Activated naive CD4-positive, alpha-beta T cell treated with Interleukin-2 at 50 U/mL for 16 hours (primary cell): ENCODE measurements at places on chromosomes 1 and 21.

DNA sequence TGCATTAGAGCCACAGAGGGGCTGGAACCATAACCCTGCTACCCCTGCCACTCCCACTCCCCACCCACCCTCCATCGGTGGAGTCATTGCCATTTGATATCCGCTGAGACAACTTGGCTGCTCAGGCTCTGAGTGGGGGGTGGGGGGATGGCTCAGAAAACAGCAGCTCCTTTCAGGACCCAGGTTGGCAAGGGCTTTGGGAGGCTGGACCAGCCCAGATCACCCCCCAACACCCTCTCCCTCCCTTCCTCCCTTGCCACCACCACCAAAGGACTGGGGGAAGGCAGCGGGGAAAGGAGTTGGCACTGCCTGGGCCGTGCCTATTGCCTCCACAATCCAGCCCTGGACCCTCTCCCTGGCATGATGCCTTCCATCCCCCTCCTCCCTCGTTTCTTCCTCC is 1.7 kb downstream of the KCNJ10 start:
- DNase-seq: no peak

GRCh38 chr21:34967509-34968289 is 81.4 kb downstream of the RUNX1 start:
- peak; percentile 46 for DNase-seq

DNA sequence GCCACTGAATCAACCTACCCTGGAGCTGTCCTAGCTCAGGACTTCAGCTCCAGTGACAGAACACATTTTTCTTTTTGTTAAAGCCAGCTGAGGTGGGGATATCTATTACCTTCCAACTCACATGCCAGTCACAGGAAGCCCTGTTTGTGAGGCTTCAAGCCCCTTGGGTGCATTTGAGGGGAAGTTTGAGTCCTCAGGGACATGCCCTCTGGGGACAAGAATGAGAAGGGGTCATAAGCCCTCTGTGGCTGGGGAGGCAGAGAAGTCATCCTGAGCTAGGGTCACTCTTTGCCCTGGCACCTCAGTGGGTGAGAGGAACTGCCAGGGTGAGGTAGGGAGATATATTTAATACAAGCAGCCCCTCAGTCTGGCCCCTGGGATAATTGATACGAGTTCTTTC is 33.5 kb upstream of the CLDN14 start:
- no peak for DNase-seq

DNA sequence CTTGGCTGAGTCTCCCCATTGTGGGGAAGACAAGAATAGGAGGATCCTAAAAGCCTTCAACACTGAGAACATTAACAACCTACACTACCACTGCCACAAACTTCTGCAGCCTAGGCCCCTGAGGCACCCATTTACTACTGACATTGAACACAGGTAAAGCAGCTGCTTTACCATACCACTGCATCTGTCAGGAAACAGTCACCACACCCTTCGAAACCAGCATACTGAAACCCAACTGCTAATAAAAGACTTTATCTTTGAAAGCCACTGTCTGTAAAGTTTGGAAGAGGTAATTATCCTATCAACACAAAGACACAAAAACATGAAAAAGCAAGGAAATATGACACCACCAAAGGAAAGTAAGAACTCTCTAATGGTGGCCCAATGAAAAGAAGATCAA is 7.4 kb downstream of the IFNAR1 start:
- DNase-seq: no peak

DNA sequence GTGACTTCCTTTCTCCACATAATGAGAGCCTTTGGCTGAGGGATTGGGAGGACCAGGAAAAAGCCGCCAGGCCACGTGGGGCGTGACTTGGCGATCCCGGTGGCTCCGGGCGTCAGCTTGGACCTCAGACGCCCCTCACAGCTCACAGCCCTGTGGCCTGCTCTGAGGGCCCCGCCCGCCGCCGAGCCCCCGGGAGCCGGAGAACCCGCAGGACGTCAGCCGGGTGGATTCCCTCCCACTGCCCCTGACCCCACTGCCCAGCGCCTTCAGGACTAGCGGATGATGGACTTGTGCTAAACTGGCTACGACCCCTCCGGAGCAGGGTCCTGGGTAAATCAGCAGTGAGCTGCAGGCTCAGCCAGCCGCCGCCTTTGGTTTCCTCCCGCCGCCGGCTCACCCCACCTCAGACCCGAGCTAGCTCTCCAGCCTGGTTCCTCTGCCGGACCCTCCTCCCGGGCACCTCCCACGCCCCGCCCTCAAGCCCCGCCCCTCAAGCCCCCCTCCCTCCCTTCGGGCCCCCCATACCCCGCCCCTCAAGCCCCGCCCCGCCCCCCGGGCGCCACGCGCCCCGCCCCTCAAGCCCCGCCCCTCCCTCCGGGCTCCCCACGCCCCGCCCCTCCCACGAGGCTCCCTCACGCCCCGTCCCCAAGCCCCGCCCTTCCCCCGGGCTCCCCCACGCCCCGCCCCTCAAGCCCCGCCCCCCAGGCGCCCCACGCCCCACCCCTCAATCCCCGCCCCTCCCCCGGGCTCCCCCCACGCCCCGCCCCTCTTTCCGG is 10.0 kb upstream of the FAAP20 start:
- peak; percentile 72 for DNase-seq

- peak; percentile 53 for DNase-seq
Measured at GRCh38 chr1:152461544-152461943, 47.5 kb upstream of the CRNN start.

DNA sequence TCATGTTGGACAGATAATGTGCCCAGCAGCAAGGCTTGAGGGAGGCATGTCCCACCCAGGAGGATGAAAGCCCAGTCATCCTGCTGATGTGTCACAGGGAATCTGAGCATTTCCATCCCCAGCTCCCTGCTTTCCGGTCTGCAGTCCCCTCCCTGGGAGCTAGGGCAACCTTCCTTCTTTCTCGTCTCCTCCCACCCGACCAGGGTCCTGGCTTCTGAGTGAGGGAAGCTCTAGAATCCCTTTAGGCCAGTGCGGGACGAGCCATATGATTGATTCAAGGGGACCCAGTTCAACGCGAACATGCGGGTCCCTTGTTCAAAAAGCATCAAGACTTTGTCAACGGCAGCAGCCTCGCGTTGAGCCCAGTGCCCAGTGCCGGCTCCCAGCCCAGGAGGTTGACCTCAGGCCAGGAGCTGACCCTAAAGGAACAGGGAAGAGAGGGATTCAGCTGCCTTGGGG is 96.7 kb upstream of the TMPRSS2 start:
- DNase-seq: no peak

DNA sequence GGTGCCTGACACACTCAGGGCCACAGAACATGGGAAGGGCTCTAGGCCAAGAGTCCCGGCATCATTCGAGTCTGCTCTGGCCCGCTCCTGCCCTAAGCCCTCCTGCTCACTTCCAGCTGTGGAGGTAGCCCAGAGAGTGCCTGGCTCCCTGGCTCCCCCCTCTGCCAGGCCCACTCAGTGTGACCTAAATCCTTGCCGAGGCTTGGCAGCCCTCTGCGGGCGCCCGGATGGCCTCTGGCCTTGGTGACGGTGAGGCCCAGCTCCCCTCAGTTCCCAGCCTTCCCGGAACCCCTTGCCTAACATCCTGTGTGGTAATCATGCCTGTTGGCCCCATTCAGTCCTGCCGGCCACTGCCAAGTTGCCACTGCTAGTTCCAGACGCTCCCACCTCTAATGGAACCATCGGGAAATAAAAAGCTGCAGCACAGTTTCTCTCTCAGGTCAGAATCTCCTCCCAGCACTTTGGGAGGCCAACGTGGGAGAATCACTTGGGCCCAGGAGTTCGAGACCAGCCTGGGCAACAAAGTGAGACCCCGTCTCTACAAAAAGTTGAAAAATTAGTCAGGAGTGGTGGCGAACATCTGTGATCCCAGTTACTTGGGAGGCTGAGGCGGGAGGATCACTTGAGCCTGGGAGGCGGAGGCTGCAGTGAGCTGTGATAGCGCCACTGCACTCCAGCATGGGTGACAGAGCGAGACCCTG is 1.2 kb upstream of the H6PD start:
- DNase-seq: no peak

- DNase-seq: no peak
Measured at GRCh38 chr1:190169311-190170067, 308.2 kb downstream of the BRINP3 start.

DNA sequence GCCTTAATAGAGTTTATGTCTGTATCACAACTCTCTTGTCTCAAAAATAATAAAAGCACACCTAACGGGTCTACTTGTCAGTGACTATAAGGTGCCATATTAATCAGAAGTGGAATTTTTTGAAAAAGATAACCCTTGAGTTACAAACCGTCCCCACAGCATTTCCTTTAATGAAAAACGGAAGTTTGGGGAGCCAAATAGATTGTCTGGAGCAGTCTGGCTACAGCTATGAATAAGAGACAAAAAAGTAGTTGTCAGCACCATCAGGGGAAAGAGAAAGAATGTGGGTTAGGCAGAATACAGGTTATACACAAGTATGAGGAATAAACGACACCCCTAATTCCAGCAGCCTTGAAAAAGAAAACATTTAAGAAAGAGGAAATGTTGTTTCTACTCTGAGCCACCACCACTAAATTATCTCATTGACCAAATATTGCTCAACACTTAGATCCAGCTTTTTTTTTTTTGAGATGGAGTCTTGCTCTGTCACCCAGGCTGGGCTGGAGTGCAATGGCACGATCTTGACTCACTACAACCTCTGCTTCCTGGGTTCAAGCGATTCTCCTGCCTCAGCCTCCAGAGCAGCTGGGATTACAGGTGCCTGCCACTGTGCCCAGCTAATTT is 29.4 kb upstream of the USP24 start:
- no peak for DNase-seq

DNA sequence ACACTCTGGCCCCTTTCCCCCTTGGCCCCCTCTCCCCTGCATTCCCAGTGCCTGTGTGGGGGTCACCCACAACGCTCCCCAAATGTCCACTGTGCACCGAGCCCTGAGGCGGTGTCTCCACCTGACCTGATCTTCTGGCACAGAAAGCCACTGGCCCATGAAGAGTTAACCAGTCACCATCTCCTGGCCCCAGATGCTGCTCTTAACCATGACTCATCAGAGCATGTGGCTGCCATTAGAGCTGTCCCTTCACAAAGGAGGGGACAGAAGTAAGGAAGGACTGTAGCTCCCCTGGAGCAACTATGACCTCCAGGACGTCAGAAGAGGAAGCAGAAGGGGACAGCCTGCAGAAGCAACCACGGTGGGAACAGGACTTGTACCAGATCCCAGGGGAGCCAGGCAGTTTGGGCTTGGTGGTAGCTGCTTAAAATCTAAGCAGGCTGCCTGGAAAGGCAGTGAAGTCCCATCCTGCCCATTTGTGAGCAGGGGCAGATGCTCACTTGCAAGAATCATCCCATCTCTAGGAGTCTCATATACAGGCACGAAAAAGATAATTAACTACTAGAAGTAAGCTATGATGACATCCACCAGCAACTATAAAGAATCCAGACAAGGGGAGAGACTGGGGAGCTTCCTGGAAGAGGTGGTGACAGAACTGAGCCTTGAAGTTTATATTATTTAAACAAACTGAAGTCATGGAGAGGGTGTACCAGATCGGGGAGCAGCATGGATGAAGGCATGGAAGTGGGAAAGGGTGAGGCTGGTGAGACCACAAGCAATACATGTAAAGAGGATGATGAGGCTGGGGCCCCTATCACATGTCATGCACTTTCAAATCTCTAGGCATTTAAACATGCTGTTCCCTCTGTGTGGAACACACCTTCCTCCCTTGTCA is 1.1 kb upstream of the TTC39A start:
- no peak for DNase-seq

GRCh38 chr1:31154632-31155215 is 85.0 kb downstream of the NKAIN1 start:
- peak; percentile 74 for DNase-seq

- no peak for DNase-seq
Measured at GRCh38 chr1:184792450-184792969, 37.9 kb upstream of the EDEM3 start.

DNA sequence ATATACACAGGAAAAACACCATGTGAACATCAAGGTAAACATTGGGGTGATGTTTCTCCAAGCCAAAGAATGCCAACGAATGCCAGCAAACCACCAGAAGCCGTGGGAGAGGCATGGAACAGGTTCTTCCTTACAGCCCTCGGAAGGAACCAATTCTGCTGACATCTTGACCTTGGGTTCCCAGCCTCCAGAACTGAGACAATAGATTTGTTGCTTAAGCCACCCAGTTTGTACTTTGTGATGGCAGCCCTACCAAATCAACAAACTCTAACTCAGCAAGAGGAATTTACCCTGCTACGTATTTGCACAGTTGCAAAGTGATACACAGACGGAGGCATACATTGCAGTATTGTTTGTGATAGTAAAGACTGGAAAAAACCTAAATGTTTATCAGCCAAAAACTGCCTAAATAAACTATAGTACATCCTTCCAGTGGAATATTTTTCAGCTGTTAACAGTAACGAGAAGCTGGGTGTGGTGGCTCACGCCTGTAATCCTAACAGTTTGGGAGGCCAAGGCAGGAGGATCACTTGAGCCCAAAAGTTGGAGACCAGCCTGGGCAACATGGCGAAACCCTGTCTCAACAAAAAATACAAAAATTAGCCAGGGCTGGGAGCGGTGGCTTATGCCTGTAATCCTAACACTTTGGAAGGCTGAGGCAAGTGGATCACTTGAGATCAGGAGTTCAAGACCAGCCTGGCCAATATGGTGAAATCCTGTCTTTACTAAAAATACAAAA is 12.5 kb upstream of the ZC3H12A start:
- no peak for DNase-seq

GRCh38 chr21:35225573-35225972 is 176.5 kb upstream of the RUNX1 start:
- no peak for DNase-seq

DNA sequence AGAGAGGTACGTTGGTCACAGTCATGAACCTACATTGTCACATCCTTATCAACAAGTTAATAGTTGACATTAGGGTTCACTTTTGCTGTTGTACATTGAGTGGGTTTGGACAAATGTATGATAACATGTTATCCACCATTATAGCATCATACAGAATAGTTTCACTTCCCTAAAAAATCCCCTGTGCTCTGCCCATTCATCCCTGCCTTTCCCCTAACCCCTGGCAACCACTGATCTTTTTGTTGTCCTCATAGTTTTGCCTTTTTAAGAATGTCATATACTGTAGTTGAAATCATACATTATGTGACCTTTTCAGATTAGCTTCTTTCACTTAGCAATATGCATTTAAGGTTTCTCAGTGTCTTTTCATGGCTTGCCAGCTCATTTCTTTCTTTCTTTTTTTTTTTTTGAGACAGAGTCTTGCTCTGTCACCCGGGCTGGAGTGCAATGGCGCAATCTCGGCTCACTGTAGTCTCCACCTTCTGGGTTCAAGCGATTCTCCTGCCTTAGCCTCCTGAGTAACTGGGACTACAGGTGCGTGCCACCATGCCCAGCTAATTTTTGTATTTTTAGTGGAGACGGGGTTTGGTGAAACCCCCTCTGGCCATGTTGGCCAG is 50.6 kb downstream of the UCK2 start:
- no peak for DNase-seq

DNA sequence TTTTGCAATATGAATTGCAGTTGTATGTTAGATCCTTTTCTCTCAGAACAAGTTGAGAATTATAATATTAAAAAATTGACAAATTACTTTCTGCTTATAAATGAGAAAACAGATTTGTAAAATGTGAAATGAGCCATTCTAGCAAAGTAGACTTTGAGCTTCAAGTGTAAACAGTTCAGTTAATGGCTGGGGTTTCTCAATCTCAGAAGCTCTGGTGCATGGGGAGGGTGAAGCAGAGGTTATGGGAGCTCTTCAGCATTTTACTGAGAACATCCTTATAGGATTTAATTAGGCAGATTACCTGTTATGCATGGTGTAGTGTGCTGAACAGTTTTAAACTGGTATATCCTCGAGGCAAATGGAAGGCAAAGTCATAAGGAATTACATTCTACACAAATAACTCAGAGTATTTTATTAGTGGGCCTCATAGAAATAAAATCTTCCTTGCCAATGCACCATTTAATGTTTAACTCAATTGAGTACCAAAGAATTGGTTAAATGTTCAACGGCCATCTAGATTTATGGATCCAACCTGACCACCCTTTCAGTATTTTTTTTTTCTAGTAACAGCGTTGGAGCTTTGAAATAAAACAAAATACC is 1143.6 kb upstream of the ADGRL2 start:
- no peak for DNase-seq
